SHP77 treated with DMSO at 0.1 percent for 48 hours (cell line): ENCODE measurements at places on chromosomes 13 and 19.

DNA sequence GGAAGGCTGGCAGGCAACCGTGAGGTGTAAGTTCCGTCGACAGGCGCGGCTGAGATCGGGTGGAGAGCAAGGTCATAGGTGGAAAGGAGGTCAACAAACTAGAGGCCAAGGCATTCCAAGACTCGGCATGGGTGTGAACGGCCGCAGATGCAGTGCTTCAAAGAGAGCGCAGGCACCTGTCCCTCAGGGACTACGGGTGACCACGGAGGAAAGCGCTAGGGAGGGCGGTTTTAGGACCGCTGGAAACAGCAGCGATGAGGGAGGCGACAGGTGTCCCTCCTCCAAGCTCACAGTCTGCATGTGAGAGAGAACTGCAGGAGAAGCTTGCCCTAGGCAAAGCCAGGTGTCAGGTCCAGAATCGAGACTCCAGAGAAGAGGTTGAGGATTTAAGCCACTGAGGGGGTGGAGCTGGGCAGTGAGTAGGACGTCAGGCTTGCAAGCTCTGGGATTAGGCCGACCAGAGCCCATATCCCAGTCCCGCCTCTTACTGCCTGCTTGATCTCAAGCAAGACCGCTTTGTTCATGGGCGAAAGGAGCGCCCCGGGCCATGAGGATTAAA lies 1.6 kb upstream of the MLNR start:
- no peak for DNase-seq

DNA sequence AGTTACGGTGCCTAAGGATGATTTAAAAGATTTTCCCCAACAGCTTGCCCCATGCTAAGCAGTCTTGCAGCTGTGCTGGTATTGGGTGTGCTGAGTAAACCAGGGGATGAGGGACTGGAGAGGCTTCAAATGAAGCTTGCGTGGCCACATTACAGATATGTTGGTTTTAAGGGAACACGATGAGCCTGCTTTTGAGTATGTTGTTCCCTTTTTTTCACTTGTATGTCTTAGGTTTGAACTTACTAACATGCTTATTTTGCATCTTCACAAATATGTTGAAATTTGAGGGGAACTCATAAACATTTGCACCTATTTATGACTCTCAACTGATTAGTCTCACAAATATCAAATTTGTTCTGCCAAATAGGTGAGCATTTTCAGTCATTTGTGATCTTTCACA lies 2.0 kb upstream of the IL17D start:
- DNase-seq = no peak

- no peak for DNase-seq
These were observed 243.5 kb downstream of the SUCLA2 start for GRCh38 chr13:47757466-47758080.

DNA sequence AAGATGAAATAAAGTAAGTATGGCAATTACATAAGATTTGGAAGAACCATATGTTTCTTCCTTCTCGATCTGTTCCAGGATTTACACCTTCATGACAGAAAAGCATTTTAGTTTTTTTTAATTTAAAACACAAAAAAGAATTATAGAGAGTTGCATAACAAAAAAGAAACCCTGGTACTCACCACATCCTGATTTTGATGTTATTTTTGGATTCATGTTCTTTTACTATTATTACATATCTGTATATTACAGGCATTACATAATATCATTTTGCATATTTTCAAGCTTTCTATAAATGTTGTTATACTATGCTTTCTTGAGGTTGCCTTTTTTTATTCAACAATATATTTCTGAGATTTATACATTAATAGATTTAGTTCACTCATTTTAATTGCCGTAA lies 6.7 kb upstream of the KATNAL1 start:
- DNase-seq = no peak

- DNase-seq = no peak
These were observed 68.9 kb upstream of the ZNF835 start for GRCh38 chr19:56740501-56740900.

DNA sequence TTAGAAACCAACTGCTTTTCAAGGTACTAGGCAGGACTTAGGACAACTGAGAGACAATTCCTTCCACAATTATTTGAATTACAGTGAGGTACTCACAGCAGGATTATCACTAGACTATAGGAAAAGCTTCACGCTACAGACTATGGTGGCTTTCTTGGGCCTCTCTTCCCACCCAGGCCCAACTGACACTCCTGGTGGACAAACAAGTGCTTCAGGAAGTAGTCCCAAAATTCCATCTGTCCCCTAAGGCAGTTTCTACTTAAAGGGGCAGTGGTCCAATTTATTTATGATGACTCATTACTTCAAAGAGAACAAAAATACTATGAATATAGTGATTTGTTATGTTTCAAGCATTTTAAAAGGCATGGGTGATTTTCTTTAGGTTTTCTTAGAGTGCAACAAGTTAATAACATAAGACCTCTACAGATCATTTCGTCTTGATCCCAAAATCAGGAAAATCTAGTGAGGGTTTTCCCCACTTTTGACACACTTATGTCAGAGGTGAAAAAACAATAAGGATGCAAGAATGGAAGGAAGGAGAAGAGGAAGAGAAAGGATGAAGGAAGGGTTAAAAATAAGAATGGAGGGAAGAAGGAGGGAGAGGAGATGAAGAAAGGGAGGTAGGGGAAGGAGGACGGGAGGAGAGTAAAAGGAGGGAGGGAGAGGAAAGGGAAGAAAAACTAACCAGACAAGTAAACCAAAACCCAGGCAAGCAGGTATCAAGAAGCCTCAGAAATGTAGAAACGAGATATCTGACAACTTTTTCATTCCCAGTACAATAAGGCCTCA lies 100.7 kb downstream of the SERP2 start:
- DNase-seq = no peak
